Activated naive CD4-positive, alpha-beta T cell treated with anti-CD3 and anti-CD28 coated beads for 36 hours (primary cell): ENCODE measurements at places on chromosomes 2 and 18. TPM values are rescaled to one million over a fixed set of nuclear protein-coding genes. Genes with fewer than 3 reads are reported as not detected.

DNA sequence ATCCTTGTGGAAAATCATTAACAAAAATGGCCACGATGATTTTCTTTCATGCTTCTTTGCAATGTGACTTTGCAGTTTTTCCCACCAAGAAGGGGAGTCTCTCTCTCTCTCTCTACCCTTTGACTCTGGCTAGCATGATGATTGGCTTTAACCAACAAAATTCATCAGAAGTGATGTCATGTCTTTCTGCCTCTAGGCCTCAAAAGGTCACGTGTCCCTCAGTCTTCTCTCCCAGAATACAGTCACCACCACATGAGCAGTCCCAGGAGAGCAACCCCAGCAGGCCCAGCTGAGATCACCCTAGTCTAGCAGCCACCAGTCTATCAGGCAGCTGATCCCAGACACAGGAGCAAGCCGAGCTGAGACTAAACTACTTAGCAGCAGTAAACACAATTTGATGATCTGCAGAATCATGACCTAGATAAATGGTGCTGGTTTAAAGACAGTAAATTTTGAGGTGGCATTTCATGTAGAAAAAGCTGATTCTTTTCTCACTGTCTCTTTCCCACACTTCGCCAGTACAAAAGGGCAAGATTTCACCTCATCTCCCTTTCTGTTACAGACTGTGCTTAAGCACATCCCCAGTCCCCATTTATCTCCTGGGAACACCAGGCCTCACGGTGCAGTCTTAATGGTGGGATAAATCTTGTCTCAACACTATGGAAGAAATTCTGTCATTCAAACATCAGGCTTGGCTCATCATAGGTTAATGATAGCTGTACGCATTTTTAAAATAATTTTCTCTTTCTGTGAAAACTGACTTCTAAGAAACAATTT is 132.7 kb downstream of the SCG2 start:
- H3K4me1 ChIP-seq: no peaks in the 10 kb centered on the region
- no peak for DNase-seq
- H3K36me3 ChIP-seq: no peaks in the 10 kb centered on the region
- no peaks in the 10 kb centered on the region for H3K27me3 ChIP-seq
- H3K27ac ChIP-seq: no peak overlapping the region

The SCYGR4 gene
- not detected for total RNA-seq

- no peak overlapping the region for H3K27ac ChIP-seq
- H3K36me3 ChIP-seq: no peaks in the 10 kb centered on the region
- H3K4me1 ChIP-seq: no peaks in the 10 kb centered on the region
Observed at GRCh38 chr2:95310651-95311050, 13.5 kb downstream of the KCNIP3 start.

GRCh38 chr2:176120364-176121189 is 1.9 kb upstream of the HOXD9 start:
- no peak overlapping the region for H3K4me3 ChIP-seq
- H3K27ac ChIP-seq: no peak overlapping the region
- no peak for DNase-seq
- peaks cover 79% of the 10 kb centered on the region for H3K27me3 ChIP-seq
- peaks cover 13% of the 10 kb centered on the region for H3K4me1 ChIP-seq

DNA sequence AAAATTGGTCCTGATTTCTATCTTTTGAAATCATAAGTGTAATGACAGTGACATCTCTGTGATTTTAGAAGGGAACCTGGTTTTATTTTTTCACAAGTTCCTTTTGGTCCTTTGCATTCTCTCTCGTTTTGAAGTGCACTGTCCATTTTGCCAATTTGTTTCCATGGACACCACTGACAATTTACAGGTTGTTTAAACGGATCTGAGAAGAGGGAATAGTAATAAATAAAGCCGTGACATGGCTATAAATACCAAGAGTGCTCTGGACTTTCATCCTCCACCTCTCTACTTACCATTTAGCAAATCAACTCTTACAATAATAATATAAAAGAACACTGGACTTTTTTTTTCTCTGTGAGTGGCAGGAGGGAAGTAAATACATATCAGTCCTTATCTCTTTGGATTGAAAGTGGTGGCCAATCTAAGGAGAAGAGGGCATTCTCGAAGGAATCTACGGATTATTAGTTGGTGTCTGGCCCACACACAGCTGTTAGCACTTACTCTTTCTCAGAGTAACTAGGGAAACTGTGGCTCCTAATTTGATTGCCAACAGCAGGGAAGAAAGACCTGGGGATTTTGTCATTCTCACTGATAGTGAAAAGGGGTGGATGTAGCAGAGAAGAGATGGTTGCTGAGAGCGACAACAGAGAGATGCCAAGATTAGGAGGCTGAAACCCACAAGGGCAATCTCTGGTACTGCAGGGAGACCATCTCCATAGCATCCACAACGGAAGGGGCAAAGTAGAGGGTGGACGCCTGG is 108.7 kb upstream of the FSHR start:
- H3K36me3 ChIP-seq: no peaks in the 10 kb centered on the region
- no peak overlapping the region for H3K4me3 ChIP-seq
- no peak for DNase-seq
- no peak overlapping the region for H3K27ac ChIP-seq
- H3K4me1 ChIP-seq: no peaks in the 10 kb centered on the region
- H3K27me3 ChIP-seq: peaks cover 2% of the 10 kb centered on the region

- peaks cover 11% of the 10 kb centered on the region for H3K4me1 ChIP-seq
- no peak overlapping the region for H3K4me3 ChIP-seq
- no peaks in the 10 kb centered on the region for H3K27me3 ChIP-seq
- peaks cover 7% of the 10 kb centered on the region for H3K36me3 ChIP-seq
- DNase-seq: no peak
Observed at GRCh38 chr2:70011335-70011734, 49.9 kb upstream of the ASPRV1 start.

The CLEC4F gene
- total RNA-seq: not detected

GRCh38 chr2:104866883-104867812 is 13.2 kb downstream of the POU3F3 start:
- no peak for DNase-seq
- peaks cover 8% of the 10 kb centered on the region for H3K4me1 ChIP-seq
- peaks cover under 1% of the 10 kb centered on the region for H3K36me3 ChIP-seq
- H3K27ac ChIP-seq: no peak overlapping the region

DNA sequence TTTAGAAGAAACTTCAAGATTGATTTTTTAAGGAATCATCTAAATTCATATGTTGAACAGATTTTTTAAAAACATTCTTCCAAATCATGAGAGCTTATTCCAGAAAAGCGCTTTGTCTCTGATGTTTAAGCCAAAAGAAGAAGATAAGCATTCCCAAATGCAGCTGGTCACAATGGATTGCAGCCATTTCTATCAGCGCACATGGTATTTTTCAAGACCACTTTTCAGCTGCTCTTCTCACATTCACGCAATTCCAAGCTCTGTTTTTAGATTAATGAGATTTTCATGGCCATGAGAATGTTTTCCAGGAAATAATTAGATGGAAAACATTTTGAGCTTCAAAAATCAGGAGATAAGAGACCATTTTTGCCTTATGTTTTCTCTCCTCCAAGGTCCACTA is 8.7 kb downstream of the OSBPL1A start:
- H3K27ac ChIP-seq: no peak overlapping the region
- H3K36me3 ChIP-seq: peaks cover 1% of the 10 kb centered on the region
- H3K27me3 ChIP-seq: peaks cover 10% of the 10 kb centered on the region
- no peaks in the 10 kb centered on the region for H3K4me1 ChIP-seq
- no peak for DNase-seq

GRCh38 chr2:61750624-61751023 is 103.2 kb downstream of the FAM161A start:
- H3K27me3 ChIP-seq: no peaks in the 10 kb centered on the region
- H3K4me3 ChIP-seq: no peak overlapping the region
- no peaks in the 10 kb centered on the region for H3K36me3 ChIP-seq
- no peak overlapping the region for H3K27ac ChIP-seq

DNA sequence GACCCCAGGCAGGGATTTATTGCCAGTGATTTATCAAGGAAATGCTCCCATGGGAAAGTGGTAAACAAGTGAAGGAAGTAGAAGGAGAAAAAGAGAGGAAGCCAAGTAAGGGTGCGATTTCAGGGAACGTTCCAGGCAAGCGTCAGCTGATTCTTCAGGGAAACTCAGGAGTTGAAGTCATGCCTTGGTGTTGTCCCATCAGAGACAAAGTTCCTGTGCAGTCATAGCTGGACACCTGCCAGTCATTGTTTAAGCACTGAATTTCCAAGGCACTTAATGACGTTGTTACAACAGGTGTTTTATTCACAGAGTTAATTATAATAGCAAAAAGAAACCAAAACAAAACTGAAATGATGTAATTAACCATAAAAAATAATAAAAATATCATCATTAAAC is 381.8 kb upstream of the CRIM1 start:
- peak; percentile 6 for DNase-seq
- no peak overlapping the region for H3K27ac ChIP-seq
- H3K27me3 ChIP-seq: peaks cover 4% of the 10 kb centered on the region
- H3K4me1 ChIP-seq: peaks cover 2% of the 10 kb centered on the region

GRCh38 chr18:4960578-4960977 is 236.5 kb downstream of the AKAIN1 start:
- no peaks in the 10 kb centered on the region for H3K4me1 ChIP-seq
- H3K36me3 ChIP-seq: no peaks in the 10 kb centered on the region
- no peak overlapping the region for H3K4me3 ChIP-seq

GRCh38 chr2:6401301-6401700 is 464.4 kb downstream of the CMPK2 start:
- no peak overlapping the region for H3K4me3 ChIP-seq
- no peaks in the 10 kb centered on the region for H3K27me3 ChIP-seq
- H3K27ac ChIP-seq: no peak overlapping the region
- no peaks in the 10 kb centered on the region for H3K36me3 ChIP-seq
- H3K4me1 ChIP-seq: no peaks in the 10 kb centered on the region

DNA sequence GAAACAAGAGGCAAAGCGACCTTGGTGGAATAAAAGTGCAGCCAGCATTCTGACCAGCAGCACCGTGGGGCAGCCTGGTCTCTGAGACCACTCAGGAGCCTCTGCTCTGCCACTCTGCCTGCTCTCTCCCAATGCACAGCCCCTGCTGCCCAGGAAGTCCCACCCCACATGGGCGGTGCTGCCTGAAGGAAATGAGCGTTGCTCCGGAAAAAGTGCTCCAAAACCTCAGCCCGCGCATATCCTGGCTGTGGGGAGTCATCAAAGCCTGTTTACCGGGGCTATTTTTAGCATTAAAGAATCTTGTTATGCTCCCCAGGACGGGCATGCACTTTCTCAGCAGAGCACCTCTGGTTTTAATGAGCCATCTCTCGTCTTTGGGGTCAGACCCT is 54.5 kb downstream of the EPAS1 start:
- peak overlapping the region; percentile 92 for H3K27ac ChIP-seq
- DNase-seq: peak; percentile 93
- H3K36me3 ChIP-seq: no peaks in the 10 kb centered on the region
- no peaks in the 10 kb centered on the region for H3K27me3 ChIP-seq
- peak overlapping the region; percentile 81 for H3K4me3 ChIP-seq
- H3K4me1 ChIP-seq: peaks cover 68% of the 10 kb centered on the region

DNA sequence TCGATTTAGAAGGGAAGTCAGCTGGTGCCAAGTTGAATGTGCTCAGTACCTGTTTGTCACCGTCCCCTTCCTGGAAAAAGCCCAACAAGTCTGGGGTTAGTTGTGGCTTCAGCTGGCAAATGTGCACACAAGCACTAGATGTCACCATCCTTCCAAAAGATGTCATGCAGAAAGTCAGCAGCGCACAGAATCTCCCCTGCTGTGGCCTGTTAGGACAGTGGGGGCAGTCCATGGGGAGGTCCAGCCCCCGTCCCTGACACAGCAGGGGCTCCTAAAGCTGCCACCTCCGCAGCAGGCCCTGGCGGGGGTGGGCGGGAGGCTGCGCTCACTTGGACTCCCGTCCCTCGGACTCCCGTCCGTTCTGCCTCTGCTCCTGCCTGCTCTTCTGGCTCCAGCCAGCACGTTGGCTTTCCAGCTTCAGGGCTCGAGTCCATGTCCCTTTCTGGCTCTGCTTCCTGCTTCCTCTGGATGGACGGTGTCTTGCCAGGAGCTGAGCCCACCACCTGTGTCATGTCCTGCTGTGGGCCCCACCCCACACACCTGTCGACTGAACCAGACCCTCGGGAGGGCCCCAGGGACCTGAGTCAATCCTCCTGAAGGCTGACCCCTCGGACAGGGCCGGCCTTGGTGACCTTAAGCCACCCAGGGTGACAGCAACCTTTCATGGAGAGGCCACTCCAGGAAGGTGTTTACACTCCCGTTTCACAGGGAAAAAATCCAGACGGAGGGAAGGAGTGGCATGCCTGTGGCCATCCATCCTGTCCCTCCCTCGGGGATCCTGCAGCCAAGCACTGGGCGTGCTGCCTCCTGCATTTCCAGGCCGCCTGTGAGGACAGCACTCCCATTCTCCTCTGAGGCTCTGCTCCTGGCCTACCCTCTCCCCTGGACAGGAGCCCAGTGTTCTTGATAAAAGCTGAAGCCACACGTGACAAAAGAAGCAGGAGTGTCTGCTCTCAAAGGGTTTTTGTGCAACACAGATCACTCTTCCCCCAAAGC is 8.5 kb downstream of the RAB17 start:
- H3K4me1 ChIP-seq: peaks cover 4% of the 10 kb centered on the region
- peak overlapping the region; percentile 56 for H3K27ac ChIP-seq
- H3K4me3 ChIP-seq: no peak overlapping the region

GRCh38 chr2:34652636-34653035 is 1053.5 kb upstream of the FAM98A start:
- H3K4me3 ChIP-seq: no peak overlapping the region
- DNase-seq: no peak
- H3K4me1 ChIP-seq: no peaks in the 10 kb centered on the region
- H3K36me3 ChIP-seq: no peaks in the 10 kb centered on the region
- H3K27me3 ChIP-seq: no peaks in the 10 kb centered on the region
- H3K27ac ChIP-seq: no peak overlapping the region

DNA sequence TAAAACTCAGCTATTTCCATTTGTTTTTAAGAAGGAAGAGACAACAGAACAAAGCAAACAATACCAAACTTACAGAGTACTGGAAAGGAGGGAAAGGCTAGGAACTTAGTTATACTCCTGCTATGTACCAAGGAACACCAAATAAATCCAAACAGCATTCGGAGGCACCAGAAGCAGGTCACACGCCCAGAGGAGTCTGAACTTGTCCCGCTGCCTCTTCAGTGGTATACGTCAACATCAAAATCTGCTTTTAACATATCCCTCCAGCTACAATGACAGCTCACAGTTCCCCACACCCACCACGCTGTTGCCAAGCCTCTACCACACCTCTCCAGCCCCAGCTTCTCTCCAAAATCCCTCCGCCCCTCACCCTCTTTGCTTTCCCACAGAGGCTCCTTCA is 17.3 kb downstream of the C2orf76 start:
- no peak for DNase-seq
- H3K27me3 ChIP-seq: no peaks in the 10 kb centered on the region

- H3K4me3 ChIP-seq: no peak overlapping the region
- DNase-seq: no peak
- peaks cover 2% of the 10 kb centered on the region for H3K27me3 ChIP-seq
Observed at GRCh38 chr2:120859814-120860578, 124.3 kb downstream of the GLI2 start.

The AQP4 gene
- total RNA-seq: not detected

DNA sequence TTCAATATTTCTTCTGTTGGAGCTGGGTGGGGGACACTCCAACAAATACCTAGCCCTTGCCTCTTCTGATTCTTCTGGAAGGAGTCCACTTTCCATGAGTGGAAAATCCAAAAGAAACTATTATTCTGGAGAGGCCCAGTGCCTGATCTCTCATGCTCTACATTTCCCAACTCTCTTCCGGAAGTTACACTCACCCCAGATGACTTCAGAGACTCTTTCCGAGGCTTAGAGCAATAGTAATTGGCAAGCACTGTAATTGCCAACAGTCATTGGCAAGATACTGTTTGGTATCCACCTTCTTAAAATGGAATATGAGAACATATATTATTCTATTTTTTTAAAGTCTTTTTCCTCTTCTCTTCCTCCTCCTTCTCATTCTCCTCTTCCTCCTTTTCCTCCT is 60.5 kb upstream of the CYRIA start:
- H3K4me3 ChIP-seq: no peak overlapping the region
- peaks cover 25% of the 10 kb centered on the region for H3K27me3 ChIP-seq
- H3K4me1 ChIP-seq: peaks cover 27% of the 10 kb centered on the region
- no peaks in the 10 kb centered on the region for H3K36me3 ChIP-seq
- DNase-seq: no peak

The DNAJC5G gene
- total RNA-seq: not detected

The NEB gene
- 0.14 TPM for total RNA-seq
